Natural killer cell treated with Interleukin-12 subunit alpha and Interleukin-12 subunit beta and Interleukin-15 and Interleukin-18, amount 100 ng/mL, for 72 hours (primary cell): ENCODE measurements at places on chromosomes 4 and X. TPM values are rescaled to one million over a fixed set of nuclear protein-coding genes. Genes with fewer than 3 reads are reported as not detected.

CENPVL2 gene
- not detected for total RNA-seq

ZFP42 gene
- not detected for total RNA-seq

SERPINA7 gene
- not detected for total RNA-seq

TCEAL4 gene
- total RNA-seq, result 8.2 TPM

- no peaks in the 10 kb centered on the region for H3K36me3 ChIP-seq
- H3K4me3 ChIP-seq, result no peak within 1 kb of the TSS
- no peak for DNase-seq
- no peaks in the 10 kb centered on the region for H3K4me1 ChIP-seq
These were observed at the start of gene PLAC1 for GRCh38 chrX:134658002-134658759. Gene PLAC1 (minus strand): TSS chrX:134658471. CDS start chrX:134566682, 91,789 bp downstream.

- no peaks in the 10 kb centered on the region for H3K36me3 ChIP-seq
- no peak overlapping the region for H3K27ac ChIP-seq
- no peak overlapping the region for H3K4me3 ChIP-seq
- H3K27me3 ChIP-seq, result no peaks in the 10 kb centered on the region
- no peak for DNase-seq
- no peaks in the 10 kb centered on the region for H3K4me1 ChIP-seq
These were observed 57.7 kb upstream of the SPANXB1 start for GRCh38 chrX:140944710-140945109.

DNA sequence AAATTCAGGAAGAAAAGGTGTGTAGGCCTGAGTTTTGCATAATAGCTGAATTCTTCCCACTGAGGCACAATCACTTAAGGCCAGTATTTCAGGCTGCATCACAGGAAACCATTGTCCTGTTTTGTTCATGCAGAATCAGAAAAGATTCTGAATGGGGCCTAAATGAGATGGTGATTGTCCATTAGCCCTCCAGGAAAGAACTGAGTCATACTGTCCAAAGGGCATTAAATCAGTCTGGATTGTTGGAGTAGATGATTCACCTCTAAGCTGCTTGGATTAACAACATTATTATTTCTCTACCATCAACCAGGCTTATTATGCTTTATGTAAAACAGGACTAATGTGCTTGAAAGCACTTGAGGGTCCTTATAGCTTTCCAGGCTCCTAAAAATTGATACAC lies 36.2 kb downstream of the CT47B1 start:
- peaks cover 7% of the 10 kb centered on the region for H3K27me3 ChIP-seq
- no peak overlapping the region for H3K4me3 ChIP-seq
- no peak overlapping the region for H3K27ac ChIP-seq
- no peaks in the 10 kb centered on the region for H3K4me1 ChIP-seq
- DNase-seq, result no peak

DNA sequence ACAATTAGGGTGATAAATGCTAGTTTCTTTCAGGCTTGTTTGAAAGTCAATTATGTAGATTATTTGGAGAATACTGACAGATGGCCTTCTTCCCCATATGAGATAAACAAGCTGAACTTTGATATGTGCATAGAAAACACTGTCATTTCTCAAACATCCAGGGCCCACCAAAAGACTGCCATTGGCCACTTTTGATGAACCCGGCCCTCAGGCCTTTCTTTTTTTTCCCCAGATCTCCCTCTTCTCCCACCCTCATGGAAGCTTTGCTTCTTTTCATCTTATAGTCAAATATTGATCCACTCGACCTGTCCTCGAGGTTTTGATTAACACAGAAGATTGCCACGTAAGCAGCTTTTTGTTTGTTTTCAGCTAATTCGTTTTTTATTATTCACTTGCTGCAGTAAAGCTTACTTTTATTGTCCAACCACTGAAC lies 377.4 kb downstream of the SMARCA1 start:
- H3K27me3 ChIP-seq, result peaks cover 24% of the 10 kb centered on the region
- no peak overlapping the region for H3K4me3 ChIP-seq
- H3K36me3 ChIP-seq, result no peaks in the 10 kb centered on the region
